Stimulated activated CD8-positive, alpha-beta memory T cell treated with anti-CD3 and anti-CD28 coated beads, Interleukin-15, amount 100 ng/mL, for 4 hours (primary cell): ENCODE measurements at places on chromosomes 6 and 20.

DNA sequence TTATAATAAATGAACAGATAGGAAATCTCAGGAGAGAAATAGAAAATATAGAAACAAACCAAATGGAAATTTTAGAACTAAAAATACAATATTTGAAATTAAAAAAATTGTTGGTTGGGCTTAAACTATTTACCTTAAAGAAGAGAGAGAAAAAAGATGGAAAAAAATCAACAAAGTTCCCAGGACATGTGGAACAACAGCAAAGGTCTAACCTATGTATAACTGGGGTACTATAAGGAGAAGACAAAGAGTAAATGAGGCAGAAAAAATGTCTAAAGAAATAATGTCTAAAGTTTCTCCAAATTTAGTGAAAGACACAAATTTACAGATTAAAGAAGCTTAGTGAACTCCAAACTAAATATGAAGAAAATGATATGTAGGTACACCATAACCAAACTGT, 41.1 kb upstream of the ZBTB24 start:
- no peak for DNase-seq

DNA sequence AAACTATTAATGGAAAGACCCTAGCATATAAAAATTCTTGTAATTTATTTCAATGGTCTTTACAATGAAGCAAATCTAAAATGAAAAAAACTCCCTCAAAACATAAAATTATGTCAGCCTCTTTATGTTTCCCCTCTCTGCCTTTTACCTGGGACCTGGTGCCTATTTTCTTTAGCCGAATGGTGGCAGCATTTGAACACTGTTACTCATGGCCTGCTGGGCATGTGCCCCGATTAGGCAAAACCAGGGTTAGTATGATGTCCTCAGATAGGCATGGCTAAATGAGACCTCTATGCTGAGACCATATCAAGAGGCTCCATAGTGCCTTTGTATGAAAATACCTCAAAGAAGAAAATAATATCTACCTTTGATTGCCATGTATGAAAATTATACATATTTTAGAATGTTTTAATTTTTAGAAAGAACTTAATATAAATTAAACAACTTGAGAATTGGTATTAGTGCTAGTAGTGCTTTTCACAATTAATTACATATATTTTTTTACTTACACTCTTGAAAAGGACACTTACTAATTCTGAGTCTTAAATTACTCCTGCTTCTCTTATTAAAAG, 22.5 kb upstream of the C6orf58 start:
- no peak for DNase-seq

DNA sequence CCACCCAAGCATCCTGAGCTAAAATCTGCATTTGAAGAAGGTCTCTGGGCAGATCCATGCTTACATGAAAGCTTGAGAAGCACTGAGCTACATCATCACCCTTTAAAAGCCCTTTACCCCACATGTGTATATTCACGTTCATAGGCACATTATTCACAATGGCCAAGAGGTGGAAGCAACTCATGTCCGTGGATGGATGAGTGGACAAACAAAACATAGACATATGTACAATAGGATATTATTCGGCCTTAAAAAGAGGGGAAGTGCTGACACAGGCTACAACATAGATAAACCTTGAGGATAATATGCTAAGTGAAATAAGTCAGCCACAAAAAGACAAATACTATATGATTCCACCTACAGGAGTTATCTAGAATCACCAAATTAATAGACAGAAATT, 17.6 kb downstream of the ADGRF5 start:
- no peak for DNase-seq

DNA sequence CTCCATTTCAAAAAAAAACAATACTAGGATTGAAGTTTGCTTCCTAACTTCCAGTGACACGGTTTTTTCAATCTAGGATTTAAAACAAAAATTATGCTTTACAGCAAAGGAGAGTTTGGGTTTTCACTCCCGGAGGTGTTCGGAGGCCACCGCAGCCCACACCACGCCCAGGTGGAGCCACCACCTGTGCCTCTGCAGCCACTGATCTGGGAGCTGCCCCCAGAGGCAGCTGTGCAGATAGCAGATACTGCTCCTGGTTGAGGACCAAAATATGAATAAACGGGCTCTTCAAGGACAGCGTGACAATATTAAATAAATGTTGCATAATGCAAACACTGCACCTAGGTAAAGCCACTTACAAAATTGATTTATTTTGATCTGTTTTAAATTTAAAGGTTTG, 30.2 kb downstream of the DLL1 start:
- DNase-seq, result no peak

DNA sequence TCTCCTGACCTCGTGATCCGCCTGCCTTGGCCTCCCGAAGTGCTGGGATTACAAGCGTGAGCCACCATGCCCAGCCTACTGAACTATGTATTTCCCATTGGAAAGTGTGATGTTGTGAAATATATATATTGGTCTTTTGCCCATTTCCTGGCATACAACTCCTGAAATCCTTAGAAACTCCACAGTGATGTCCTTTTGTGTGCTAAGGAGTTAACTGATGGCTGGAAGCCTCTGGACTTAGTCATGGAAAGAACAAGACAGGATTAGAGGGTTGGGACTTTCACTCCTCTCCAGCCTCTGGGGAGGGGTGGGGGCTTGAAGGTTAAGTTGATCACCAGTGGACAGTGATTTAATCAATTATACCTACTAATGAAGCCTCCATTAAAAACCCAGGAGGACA, 7.1 kb downstream of the PANK2 start:
- DNase-seq, result no peak

DNA sequence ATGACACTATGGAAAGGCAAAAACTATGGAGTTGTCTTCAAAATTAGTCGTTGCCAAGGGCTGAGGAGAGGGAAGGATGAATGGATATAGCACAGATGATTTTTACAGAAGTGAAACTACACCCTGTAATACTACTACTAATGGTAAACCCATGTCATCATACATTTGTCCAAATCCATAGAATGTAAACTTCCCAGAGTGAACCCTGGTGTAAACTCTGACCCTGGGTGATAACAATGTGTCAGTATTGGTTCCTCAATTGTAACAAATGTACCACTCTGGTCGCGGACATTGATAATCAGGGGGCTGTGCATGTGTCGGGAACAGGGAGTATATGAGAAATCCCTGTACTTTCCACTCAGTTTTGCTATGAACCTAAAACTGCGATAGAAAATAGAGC, 72.2 kb downstream of the CNBD2 start:
- DNase-seq, result no peak

DNA sequence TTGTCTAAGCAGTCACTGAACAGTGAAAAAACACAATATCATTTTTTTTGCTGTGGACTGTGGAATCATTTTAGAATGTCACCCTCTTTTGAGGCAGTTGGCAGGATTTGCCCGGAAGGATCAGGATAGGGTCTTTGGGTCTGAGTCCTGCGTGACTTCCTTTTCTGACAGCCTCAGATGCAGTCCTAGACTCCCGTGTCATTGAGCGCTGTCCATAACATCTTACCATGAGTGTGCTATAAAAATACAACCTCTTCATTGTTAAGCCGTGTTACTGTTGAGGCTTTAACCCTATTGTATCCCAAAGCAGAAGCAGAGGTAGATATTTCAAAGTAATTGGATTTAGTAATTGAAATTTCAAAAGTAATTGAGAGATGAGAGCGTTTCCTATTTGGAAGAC, 30.6 kb downstream of the ARID1B start:
- DNase-seq, result no peak

DNA sequence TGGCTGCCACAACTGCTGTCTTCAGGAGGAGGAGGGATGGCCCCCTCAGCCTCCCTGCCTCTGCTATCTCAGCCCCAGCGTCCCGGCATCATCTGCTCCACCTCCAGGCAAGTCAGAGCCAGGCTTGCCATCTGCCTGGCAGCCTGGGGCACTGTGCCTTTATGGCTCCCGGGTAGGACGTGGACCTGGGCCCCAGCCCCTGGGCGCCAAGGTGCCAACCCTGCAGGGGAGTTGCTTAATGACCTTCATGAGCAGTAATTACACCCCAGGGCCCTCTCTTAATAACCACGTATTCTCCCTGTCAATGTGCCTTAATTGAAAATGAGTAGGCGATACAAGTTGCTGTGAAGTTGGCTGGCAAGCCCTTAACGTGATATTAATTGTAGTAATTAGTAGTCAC, 122.1 kb upstream of the MLN start:
- no peak for DNase-seq

DNA sequence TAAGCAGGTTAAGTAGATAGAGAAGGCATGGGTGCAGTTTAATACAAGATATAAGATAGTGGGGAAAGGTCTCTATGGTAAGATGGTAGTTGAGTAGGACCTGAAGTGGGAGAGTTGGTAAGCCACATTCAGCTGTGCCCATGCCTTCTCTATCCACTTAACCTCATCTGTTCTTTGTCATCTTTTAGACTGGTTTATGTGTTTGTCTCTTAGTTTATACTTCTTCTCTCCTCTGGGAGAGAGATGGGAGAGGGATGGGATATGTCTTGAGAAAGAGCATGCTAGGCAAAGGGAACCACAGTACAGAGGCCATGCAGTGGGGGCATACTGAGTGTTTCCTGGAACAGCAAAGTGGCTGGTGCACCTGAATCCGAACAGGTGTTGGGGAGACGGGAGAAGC, 46.7 kb downstream of the KIZ start:
- no peak for DNase-seq

GRCh38 chr6:49225471-49225870, 237.6 kb downstream of the MMUT start:
- DNase-seq, result no peak

DNA sequence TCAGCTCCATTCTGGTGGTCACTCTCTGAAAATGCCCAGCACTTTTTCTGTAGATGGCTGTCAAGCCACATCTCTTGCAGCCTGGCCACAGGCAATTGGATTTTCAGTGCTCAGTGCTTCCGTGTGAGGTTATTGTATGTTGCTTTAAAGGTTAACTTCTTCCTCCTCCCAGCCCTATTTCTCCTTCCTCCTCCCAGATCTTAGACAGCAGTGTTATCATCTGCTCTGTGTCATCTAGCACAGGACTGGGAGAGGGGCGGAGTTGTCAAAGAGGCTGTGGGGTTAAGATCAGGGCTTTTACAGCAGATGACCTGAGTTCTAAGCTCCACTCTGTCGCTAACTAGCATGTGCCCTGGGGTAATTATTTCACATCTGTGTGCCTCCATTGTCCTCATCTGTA, 129.0 kb downstream of the PHACTR3 start:
- DNase-seq, result no peak

DNA sequence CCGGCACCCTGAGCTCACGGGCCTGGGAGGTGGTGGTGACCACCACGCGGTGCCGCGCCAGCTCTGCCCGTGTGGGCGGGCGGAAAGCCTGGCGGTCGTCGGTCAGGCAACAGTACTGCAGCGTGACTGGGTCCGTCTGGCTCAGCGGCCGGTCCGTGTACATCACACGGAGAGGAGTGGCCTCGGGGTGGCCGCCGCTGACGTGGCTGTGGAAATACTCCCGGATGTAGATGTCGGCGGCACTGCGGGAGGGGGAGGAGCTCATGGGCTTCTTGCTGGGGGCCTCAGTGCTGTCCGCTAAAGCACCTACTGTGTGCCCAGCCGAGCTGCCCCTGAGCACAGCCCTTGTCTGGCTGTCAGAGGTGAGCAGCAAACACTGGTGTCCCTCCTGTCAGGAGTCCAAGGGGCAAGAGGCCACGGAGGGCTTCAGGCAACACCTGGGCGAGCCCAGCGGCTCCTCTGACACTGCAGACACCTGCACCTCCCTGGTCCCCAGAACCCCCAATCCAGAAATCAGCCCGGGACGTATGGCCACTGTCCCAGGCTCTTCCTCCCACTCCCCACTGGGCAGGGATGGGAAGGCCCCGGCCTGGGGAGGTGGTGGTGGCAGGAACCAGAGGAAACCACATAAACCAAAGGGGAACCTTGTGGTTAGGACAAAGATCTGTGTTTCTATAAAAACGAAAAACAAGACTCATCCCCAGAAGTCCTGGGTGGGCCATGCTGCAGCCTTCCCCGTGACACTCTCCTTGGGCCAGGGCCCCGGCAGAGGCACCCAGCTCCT, 6.5 kb downstream of the HELZ2 start:
- DNase-seq, result peak; percentile 42

- DNase-seq, result no peak
These were observed 21.6 kb downstream of the KCNK17 start for GRCh38 chr6:39292637-39293036.

DNA sequence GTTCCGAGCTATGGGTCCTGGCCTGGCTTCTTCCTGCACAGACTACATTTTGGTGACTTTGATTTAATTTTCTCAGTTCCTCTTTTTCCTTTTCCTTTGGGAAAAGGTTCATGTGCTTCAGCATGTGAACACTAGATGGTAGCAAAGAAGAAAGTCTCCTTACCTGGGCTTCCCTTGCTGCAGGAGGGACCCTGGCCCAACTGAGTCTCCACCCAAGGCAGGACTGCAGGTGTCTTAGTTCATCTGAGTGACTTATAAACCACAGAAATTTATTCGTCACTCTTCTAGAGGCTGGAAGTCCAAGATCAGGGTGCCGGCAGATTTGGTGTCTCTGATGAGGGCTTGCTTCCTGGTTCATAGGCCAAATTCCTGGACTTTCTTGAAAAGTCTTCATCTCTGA, 163.2 kb downstream of the SYCP2 start:
- no peak for DNase-seq

GRCh38 chr6:32627831-32628230, 9.4 kb upstream of the HLA-DQA1 start:
- no peak for DNase-seq

- no peak for DNase-seq
These were observed 580.1 kb upstream of the CITED2 start for GRCh38 chr6:139954463-139955071.

GRCh38 chr6:155177363-155177961, 86.4 kb upstream of the CLDN20 start:
- DNase-seq, result no peak

- DNase-seq, result no peak
These were observed 60.8 kb downstream of the SLC35D3 start for GRCh38 chr6:136982928-136983327.

DNA sequence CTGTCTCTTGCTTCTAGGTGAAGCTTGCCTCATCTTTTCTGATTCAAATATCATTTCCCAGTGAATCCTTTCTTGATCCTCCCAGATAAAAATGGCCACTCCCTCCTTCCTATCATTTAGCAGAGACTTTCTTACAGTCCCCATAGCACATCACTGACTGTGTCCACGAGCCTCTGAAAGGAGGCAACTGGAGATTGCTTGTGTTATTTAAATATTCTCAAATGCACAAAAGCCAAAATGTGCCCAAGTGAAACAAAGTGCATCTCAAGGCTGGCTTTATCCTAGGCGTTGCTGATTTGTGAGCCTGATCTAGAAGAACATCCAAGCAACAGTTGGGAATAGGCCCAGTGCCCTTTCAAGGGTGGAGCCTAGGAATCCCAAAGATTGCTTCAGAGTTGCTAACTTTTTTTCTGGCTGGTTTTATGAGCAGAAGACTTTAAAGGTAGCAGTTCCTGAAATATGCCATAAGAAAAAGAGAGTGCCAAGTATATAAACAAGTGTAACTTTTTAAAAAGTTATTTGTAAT, 393.6 kb downstream of the CD83 start:
- no peak for DNase-seq
